ENCODE measurements at places on chromosomes 4 and X. TPM values are rescaled to one million over a fixed set of nuclear protein-coding genes. Genes with fewer than 3 reads are reported as not detected.

The SMIM10L2A gene
- total RNA-seq = 1.7 TPM

The AFP gene
- total RNA-seq = not detected

GRCh38 chr4:55752810-55753209 lies 66.8 kb upstream of the EXOC1L start:
- no peak overlapping the region for H3K4me3 ChIP-seq
- no peaks in the 10 kb centered on the region for H3K4me1 ChIP-seq
- DNase-seq = no peak
- no peaks in the 10 kb centered on the region for H3K36me3 ChIP-seq
- no peak overlapping the region for H3K27ac ChIP-seq

GRCh38 chr4:98710831-98711230 lies 52.4 kb upstream of the TSPAN5 start:
- H3K27ac ChIP-seq = no peak overlapping the region
- H3K36me3 ChIP-seq = no peaks in the 10 kb centered on the region
- no peak for DNase-seq
- no peak overlapping the region for H3K4me3 ChIP-seq
- no peaks in the 10 kb centered on the region for H3K4me1 ChIP-seq
- no peaks in the 10 kb centered on the region for H3K27me3 ChIP-seq

GRCh38 chr4:15811703-15812337 lies 33.7 kb downstream of the CD38 start:
- H3K4me1 ChIP-seq = peaks cover 31% of the 10 kb centered on the region
- H3K27me3 ChIP-seq = no peaks in the 10 kb centered on the region
- no peaks in the 10 kb centered on the region for H3K36me3 ChIP-seq
- H3K27ac ChIP-seq = no peak overlapping the region
- H3K4me3 ChIP-seq = no peak overlapping the region
- no peak for DNase-seq

- no peak overlapping the region for H3K27ac ChIP-seq
- no peak for DNase-seq
- no peaks in the 10 kb centered on the region for H3K4me1 ChIP-seq
- H3K36me3 ChIP-seq = no peaks in the 10 kb centered on the region
Observed at GRCh38 chr4:54085284-54085683, 14.7 kb upstream of the GSX2 start.

GRCh38 chr4:15736514-15737050 lies 33.7 kb downstream of the BST1 start:
- no peak overlapping the region for H3K27ac ChIP-seq
- no peak overlapping the region for H3K4me3 ChIP-seq
- DNase-seq = no peak
- H3K27me3 ChIP-seq = no peaks in the 10 kb centered on the region
- H3K4me1 ChIP-seq = no peaks in the 10 kb centered on the region
